ENCODE measurements at places on chromosomes 3 and 15.

GRCh38 chr3:30964612-30965011 is 70.2 kb upstream of the GADL1 start:
- DNase-seq, result no peak

DNA sequence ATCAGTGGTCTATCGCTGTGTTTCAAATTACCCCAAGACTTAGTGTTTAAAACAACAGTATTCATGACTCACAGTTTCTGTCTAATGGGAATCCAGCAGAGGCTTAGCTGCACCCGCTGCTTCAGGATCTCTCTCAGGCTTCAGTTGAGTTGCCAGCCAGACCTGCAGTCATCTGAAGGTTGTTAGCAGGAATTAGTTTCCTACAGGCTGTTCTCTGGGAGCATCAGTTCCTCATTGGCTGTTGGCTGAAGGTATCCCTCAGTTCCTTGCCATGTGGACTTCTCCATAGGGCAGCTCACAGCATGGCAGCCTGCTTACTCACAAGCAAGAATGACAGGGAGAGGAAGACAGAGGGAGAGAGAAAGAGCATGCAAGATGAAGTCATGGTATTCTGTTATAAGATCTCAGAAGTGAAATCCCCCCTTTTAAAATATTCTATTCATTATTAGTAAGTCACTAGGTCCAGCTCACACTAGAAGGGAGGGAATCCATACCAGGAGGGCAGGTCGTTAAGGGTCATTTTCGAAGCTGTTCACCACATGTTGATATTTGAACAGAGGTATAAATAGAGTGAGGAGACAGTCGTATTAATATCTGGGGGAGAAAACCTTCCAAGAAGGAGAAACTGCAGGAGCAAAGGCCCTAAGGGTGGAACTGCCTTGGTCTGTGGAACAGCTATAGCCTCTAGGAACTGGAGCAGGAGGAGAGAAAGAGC is 473.9 kb upstream of the PPP2R3A start:
- DNase-seq, result no peak

GRCh38 chr3:105647047-105647446 is 221.8 kb downstream of the CBLB start:
- no peak for DNase-seq

- peak; percentile 89 for DNase-seq
Measured at GRCh38 chr3:152834776-152835600, at the start of gene P2RY1. Gene P2RY1, plus strand, starts transcription at chr3:152835131. Its CDS starts 652 bp downstream, at chr3:152835783.
